ENCODE measurements at places on chromosomes 3 and 15.

GRCh38 chr3:119313461-119313860, 19.3 kb downstream of the ARHGAP31 start:
- DNase-seq: no peak

- DNase-seq: peak; percentile 91
Observed at GRCh38 chr15:38129531-38130204, 123.0 kb upstream of the SPRED1 start.

- DNase-seq: no peak
Observed at GRCh38 chr3:151866711-151867410, 6.6 kb upstream of the SUCNR1 start.

GRCh38 chr3:44939581-44940036, 36.4 kb downstream of the ZDHHC3 start:
- DNase-seq: no peak

DNA sequence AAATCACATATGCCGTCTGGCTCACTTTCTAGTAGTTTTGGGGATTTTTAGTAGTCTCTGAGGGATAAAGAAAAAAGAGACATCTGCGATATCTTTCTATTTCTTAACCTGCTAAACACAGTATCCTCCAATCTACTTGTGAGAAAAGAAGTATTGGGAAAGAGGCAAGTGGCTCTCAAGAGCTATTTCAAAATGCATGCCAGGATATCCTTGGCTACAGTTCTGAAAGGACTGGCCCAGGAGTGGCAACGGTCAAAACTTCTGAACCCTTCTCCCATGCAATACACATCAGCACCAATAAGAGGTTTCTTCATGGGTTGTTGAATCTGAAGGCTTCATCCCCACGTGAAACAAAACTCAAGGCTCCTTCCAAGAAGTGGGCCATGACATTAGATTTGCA, 204.0 kb upstream of the WNT5A start:
- no peak for DNase-seq

DNA sequence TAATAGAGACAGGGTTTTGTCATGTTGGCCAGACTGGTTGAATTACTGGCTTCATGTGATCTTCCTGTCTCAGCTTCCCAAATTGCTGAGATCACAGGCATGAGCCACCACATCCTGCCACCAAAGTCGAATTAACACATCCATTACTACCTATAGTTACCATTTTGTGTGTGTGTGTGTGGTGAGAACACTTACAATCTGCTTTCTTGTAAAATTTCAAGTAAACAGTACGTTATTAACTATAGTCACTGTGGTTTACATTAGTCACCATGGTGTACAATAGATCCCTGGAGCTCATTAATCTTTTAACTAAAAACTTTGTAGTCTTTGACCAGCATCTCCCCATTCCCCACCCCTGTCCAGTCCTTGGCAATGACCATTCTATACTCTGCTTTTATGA, 270.0 kb downstream of the NAALADL2 start:
- no peak for DNase-seq

DNA sequence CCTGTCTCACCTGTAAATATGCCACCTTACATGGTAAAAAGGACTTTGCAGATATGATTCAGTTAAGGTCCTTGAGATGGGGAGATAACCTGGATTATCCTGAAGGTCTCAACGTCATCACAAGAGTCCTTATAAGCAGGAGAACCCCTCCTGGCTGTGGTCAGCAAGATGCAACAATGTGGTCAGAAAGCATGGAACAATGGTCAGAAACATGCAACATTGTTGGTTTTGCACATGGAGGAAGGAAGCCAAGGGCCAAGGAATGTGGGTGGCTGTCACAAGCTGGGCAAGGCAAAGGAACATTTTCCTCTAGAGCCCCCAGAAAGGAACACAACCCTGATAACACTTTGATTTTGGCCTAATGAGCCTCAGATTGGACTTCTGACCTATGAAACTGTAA, 9.4 kb upstream of the SUMF1 start:
- DNase-seq: no peak

GRCh38 chr3:23422517-23422851, 219.4 kb downstream of the UBE2E2 start:
- DNase-seq: no peak

GRCh38 chr3:29503958-29504357, 223.1 kb downstream of the RBMS3 start:
- peak; percentile 76 for DNase-seq

DNA sequence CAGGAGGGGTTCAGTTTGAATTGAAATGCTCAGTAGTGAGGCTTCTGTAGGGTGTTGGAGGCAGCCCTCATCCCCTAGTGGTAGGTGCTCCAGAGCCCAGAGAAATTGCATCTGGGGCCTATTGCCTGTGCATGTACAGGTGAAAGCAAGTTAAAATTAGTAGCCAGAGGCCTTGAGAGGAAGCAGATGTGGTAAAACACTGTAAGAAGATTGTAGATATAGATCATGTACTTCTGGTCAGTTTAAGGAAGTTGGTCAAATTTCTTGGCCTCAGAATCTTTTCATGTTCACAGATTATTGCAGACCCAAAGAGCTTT, 34.6 kb downstream of the IGSF10 start:
- no peak for DNase-seq

DNA sequence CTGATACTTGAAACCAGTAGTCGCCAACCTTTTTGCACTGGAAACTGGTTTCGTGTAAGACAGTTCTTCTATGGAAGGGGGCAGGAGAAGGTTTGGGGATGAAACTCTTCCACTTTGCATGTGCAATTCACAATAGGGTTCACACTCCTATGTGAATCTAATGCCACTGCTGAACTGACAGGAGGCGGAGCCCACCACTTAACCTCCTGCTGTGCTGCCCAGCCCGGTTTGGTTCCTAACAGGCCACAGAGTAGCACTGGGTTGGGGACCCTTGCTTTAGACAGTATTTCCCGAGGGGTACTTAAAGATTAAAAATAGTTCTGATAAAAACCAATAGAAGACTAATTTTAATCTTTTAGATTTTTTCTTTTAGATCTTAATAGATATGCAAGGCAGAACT, 11.1 kb downstream of the TFG start:
- DNase-seq: no peak

DNA sequence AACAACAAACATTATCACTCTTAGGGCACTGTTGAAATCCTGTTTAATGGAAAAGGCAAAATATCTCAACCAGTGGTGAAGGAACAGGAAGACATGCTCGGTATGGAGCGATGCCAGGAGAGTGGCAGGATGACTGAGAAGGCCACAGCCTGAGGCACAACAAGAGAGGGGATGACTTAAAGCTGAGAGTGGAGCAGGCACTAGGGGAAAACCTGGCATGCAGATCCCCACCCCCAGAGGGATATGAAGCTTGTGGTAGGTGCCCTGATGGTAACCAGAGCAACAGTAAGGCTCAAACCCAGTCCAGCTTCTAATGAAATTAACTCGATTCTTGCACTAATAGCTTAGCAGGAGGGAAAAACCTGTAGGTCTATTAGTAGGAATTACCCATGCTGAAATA, 40.4 kb downstream of the LYSMD4 start:
- no peak for DNase-seq

- DNase-seq: no peak
Observed at GRCh38 chr15:59998950-59999611, 5.0 kb upstream of the FOXB1 start.

GRCh38 chr3:15952543-15953175, 154.9 kb upstream of the ANKRD28 start:
- no peak for DNase-seq

- no peak for DNase-seq
Observed at GRCh38 chr3:67460841-67461510, 193.4 kb downstream of the SUCLG2 start.
